ENCODE measurements at places on chromosomes 6 and 20.

GRCh38 chr6:82240186-82240585 lies 7.4 kb downstream of the IBTK start:
- DNase-seq = no peak

GRCh38 chr6:22023937-22024336 lies 272.9 kb downstream of the PRL start:
- no peak for DNase-seq

DNA sequence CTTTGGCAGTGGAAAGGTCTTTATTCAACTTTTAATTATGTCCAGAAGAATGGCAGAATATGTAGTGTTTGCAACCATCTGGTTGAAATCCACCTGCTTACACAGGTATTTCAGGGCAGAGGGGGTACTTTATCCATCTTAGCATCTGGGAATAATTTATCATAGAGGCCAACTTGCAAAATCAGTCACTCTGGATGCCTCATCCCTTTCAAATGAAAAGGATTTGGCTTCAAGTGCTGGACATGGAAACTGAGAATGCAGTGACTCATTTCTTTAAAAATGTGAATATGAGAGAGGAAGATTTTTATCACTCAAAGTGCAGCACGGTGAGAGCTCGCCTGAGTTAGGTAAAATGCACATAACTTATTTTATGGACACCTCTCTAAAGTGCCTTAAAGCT lies 758.3 kb downstream of the KIF16B start:
- no peak for DNase-seq

- DNase-seq = no peak
These were observed 42.1 kb upstream of the FAM83D start for GRCh38 chr20:38883981-38884733.

DNA sequence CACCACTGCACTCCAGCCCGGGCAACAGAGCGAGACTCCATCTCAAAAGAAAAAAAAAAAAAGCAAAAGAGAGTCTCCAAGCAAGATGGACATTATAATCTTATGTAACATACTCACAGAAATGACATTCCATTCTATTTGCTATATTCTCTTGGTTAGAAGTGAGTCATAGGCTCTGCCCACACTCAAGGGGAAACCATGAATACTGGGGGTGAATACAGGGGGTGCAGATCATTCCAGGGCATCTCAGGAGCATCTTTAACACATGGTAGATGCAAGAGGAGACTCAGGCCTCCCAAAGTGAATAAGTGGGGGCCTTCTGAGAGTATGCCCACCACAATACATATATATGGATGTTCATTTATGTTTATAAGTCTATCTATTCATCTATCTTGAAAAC lies 18.3 kb upstream of the RANBP9 start:
- DNase-seq = no peak

GRCh38 chr20:41573955-41574354 lies 44.2 kb downstream of the CHD6 start:
- no peak for DNase-seq

GRCh38 chr6:112879920-112880413 lies 532.8 kb downstream of the RFPL4B start:
- peak; percentile 9 for DNase-seq

All from T-helper 9 cell (primary cell).